ENCODE measurements at places on chromosomes 16 and 17. TPM values are rescaled to one million over a fixed set of nuclear protein-coding genes. Genes with fewer than 3 reads are reported as not detected.

Gene PCGF2
- total RNA-seq = 5.9 TPM

Gene CHST4
- total RNA-seq = 21.8 TPM

DNA sequence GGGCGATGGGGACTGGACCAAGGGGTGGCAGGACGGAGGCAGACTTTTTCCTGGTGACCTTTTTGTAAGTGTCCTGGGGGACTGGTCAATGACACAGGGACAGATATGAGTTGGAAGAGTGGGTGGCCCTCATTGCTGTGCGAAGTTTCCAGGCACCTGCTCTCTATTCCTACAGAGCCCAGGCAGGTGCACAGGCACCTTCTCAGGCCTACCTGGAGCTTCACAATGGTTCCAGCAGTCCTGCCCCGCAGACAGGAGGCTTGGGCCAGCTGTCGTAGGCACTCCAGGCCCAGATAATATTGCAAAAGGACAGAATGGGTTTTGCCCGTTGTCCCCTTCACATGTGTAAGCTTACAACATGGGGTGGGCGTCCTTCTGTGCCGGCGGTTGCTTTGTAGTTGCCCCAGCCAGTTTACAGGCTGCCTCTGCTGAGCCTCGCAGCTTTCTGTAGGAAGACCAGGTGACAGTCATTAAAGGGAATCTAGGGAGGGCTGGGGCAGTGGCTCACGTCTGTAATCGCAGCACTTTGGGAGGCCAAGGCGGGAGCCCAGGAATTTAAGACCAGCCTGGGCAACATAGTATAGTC, 84.3 kb downstream of the ARHGAP23 start:
- no peak for DNase-seq

Gene CDK10
- 105 TPM for total RNA-seq

DNA sequence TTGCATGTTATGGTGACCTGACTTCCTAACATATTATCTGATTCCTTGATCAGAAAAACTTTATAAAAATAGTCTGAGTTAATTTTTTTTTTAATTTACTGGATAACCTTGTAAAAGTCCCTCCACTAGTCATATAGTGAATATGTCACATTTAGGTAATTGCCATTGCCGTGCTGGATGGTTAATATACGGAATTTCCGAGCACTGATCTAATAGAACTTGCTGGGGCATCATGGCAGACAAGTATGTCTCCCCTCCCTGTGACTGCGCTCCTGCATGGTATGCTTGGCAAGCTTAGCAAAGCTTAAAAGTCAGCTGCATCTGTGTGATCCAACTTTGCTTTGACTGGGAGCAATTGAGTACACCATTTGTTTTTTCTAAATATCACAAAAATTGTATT, 239.4 kb upstream of the TBX2 start:
- no peak for DNase-seq

DNA sequence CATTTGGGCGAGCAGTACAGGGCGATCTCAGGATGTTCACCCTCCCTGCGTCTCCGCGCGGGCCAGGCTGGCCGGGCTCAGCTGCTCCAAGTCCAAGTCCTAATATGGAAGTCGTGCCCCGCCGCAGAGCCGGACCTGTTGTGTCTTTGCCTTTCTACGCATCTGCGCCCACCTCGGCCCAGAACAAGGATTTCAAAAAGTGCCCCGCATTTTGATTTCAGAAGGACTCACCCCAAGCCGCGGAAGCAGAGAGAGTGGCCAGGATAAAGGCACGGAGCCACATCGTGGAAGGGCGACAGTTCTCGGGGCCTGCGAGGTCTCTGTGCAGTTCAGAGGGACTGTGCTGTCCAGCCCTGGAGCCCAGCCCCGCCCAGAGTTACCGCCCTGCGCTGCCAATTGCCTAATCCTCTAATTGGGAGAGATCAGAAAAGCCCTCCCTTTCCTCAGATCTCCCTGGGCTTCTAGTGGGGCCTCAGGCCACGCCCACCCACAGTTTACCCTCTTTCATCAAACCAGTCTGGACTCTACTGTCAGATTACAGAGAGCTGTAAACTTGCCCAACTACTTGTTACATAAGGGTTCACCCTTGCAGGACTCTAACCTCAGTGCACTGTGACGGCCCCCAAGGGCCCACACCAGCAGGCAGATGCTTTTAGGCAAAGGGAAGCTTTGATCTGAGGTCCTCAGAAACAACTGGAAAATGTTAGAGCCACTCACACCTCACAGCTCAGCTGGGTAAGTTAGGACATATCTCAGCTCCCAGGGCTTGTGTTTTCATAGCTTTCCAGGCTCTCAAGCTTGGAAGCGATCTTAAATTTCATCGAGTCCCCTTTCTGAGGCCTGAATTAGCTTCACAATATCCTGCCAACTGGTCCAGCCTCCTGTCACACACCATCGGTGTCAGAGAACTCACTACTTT, at the start of gene CES1:
CES1 (minus strand) TSS at position 324 of the 919 bp plus-strand sequence; CDS start at position 283, 41 bp downstream.
- DNase-seq = peak; percentile 27

- peak; percentile 55 for DNase-seq
Measured at GRCh38 chr16:74320707-74321106, 24.1 kb downstream of the PSMD7 start.

DNA sequence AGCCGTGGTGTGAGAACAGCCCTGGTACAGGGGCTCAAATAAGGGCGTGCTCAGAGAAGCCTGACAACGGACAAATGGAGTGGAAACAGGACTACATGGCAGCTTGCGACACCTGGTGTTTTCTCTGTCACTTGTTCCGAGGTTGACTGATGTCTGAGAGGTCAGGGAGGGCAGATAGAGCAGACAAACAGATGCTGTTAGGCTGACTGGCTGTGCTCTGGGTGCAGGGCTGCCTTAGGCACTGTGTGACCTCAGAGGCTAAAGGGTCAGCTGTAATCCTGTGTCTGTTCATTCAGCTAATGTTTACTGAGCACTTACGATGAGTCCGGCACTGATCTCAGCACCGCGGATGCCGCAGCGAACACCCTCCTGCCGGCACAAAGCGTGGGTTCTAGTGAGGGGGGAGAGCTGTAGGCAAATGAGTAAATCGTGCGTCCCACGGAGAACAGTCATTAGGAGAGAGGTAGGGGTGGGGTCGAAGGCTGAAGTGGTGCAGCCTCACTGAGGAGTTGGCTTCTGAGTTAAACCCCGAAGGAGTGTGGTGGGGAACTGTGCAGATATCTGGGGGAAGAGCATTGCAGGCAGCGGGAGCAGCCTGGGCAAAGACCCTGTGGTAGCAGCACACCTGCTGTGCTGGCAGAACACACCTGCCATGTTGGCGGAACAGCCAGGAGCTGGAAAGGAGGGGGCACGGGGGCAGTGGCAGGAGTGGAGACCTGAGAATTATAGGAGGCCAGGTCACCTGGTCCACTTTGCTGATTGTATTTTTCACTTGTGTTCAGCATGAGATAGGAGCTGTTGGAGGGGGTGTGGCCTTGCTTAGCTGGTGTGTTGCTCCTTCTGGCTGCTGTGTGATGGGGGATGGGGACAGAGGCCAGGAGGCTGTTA, 35.0 kb downstream of the GPT2 start:
- DNase-seq = peak; percentile 97

DNA sequence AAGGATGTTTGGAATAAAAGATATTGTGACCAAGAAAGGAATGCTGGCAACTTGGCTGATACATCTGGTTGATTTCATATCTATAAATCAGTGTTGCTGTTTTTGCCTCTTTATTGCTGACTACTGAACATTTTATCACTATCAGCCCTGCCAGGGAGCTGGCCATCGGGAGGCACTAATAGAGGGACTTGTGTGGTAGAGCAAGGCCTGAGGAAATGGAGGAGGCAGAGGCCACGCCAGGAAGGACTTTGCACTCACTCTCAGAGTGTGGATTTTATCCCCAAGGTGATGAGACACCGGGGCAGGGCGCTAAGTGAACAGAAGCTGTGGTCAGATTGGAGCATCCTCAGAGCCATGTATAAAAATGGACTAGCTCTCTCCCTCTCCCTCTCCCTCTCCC, 9.3 kb upstream of the CYB561 start:
- DNase-seq = no peak

DNA sequence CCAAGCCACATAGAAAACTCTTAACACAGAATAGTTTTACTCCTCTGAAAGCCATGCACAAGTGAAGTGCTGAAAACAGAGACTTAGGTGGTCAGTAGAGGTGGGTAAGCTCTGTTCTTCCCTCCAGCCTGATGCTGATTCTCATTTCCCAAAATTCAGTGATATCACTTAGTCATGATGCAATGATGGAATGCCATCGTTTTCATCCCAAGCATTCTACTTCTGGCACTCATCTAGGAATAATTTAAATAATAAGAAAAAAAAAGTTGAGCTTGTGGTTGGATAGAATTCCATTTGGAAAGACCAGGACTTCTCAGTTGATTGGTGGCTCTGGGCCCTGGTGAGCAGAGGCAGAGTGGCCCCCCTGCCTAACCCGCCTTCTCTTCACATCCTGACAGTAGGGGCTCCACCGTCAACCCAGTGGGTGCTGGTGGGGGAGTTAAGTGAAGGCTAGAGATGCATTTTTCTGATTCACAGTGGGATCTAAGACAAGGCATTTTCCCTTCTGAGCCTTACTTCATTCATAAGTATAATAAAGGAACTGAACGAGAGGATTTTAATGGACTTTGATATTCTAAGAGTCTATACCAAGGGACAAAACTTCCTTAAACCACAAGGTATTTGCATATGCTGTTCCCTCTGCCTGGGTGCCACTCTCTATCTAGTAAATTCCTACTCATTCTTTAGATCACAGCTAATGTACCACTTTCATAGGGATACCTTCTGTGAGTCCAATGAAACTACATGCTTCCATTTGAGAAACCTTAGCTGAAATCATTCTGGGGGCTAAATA, 310.3 kb upstream of the DYNLRB2 start:
- no peak for DNase-seq

Gene UTS2R
- not detected for total RNA-seq

Gene OR4D1
- not detected for total RNA-seq

GRCh38 chr16:80759419-80760162, 44.8 kb downstream of the CDYL2 start:
- DNase-seq = no peak

DNA sequence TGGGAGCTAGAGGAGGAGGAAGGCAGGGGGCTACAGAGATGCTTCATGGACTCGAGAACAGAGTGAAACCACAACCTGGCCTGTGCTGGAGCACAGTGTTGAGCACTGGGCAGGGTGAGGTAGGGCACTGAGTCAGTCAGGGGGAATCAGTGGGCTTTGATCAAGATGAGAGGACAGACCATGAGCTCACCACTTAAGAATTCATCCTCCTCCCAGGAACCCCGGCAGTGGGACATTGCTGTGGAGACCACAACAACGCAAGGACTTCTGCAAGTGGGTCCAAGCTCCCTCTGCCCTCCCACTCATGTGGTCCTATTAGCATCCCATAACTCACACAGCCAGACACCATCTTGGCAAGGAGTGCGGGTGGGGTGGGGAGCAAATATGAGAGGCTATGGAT, 1.7 kb upstream of the CES5A start:
- DNase-seq = no peak

DNA sequence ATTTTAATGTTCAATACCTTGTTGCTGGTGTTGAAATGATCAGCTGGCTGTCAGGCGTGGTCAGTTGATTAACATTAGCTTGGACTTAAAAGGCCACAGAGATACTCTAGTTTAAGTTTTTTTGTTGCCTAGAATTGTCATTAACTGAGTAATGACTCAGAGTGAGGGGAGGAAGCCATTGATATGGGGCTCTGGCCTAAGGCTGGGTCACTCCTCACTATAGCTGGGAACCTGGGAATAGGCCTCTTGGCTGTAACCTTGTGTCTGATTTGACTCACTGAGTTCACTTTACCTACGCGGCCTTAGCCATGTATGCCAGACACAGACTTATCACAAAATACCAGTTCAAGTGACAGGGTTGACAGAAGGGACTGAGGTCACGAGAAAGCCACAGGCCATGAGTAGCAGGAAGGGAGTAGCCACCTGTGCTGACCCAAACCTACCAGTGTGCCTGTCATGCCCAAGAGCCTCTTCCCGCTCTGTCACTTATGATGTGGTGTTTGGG, 37.9 kb upstream of the ADCY7 start:
- DNase-seq = no peak

- DNase-seq = no peak
Measured at GRCh38 chr16:12293913-12294312, 317.4 kb downstream of the SNX29 start.

Gene KRT31
- total RNA-seq = not detected

Gene GALNS
- 8.8 TPM for total RNA-seq

Gene USP31
- total RNA-seq = 8.6 TPM

- peak; percentile 64 for DNase-seq
Measured at GRCh38 chr16:4882633-4883285, 35.5 kb downstream of the UBN1 start.

Gene ZG16B
- total RNA-seq = not detected

GRCh38 chr17:83203073-83203471, 123.7 kb downstream of the METRNL start:
- peak; percentile 30 for DNase-seq

Gene CEP295NL
- 3.1 TPM for total RNA-seq

Gene PRRT2
- total RNA-seq = not detected

- no peak for DNase-seq
Measured at GRCh38 chr16:31277659-31278260, 18.0 kb downstream of the ITGAM start.

Gene DUSP14
- total RNA-seq = 9.9 TPM

Gene CACNG5
- not detected for total RNA-seq

Measured in body of pancreas (tissue), 4 donors.